Activated T-cell treated with anti-CD3 and anti-CD28 coated beads, Interleukin-2, amount 50 U/mL, for 72 hours (primary cell): ENCODE measurements at places on chromosomes 4 and X. TPM values are rescaled to one million over a fixed set of nuclear protein-coding genes. Genes with fewer than 3 reads are reported as not detected.

The MAP7D2 gene
- total RNA-seq, result 0.12 TPM

The SMPX gene
- not detected for total RNA-seq

The ARHGAP6 gene
- not detected for total RNA-seq

The TCP11X2 gene
- total RNA-seq, result not detected
